ENCODE measurements at places on chromosomes 13 and 19.

DNA sequence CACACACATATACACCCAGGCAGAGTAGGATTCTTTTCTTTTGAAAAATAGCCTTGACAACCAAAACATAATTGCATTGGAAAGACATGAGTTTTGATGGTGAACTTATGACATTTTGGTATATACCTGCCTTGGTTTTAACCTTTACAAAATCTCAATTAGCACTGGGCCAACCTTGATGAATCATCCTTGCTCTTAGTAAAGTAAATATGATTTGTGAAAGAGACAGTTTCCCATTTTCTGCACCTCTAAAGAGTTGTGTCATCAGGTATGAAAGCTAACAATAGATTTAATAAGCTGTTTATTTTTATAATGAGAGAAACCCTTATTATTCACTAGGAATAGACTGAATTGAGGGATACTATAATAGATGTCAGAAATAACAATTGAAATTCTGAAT, 15.7 kb upstream of the ENOX1 start:
- no peak for DNase-seq

DNA sequence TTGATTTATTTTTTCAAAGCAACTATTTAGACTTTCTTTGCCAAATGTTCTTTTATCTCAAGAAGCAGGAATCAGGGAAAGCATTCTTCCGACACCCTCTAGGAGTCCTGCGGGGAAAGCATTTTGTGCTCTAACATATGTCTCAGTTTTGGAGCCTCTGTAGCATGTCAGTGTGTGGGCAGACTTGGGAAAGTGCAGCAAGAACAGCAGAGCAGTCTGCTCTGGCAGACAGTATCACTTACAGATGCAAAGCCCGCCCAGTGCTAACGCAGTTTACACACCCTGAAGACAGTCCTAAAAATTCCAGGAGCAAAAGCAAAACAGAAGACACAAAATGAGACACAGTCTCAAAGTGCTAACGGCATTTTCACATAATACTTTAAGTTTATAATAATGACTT, 393.5 kb downstream of the KLF12 start:
- no peak for DNase-seq

DNA sequence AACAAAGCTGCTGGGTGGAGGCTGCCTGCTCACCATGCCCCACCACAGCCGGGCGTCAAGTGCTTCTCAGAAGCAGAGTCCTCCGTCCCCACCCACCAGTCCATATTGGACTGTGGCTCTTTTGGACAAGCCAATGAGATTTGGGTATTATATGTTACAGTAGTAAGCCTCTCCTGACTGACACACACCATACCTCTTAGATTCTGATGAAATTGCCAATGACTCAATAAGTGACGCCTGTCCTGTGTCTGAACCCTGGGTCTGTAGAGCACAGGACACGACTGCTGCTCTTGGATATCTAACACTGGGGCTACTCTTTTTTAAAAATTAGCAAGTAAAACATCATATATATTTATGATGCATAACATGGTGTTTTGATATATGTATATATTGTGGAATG, 44.8 kb upstream of the UBAC2 start:
- no peak for DNase-seq

GRCh38 chr19:38812841-38813320, at the start of gene LGALS4:
TSS of gene LGALS4 (minus strand) at chr19:38812945. CDS start at chr19:38812886, 59 bp downstream.
- no peak for DNase-seq

- DNase-seq = no peak
Observed at GRCh38 chr13:33119856-33120543, 103.8 kb downstream of the KL start.

GRCh38 chr19:41219924-41220567, 1.0 kb downstream of the AXL start:
- DNase-seq = no peak

DNA sequence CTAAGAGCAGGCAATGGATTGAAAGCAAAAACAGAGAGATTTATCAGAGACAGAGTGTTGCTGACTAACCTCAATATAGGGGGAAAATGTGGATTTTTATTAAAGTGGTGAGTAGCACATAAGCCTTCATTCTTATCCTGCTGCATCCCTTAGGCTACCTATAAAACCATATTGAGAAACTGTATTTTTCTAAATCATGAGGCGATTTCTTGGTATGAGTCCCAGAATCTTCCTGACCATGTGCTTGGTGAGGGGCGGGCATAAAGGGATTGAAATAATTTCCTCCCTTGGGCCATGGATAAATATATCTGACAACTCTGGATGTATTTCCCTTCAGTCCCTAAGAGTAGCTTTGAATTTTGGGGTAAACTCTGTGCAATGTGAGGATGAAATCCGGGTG, 72.8 kb downstream of the EFNB2 start:
- no peak for DNase-seq

GRCh38 chr19:20367811-20368294, 197.7 kb downstream of the ZNF737 start:
- no peak for DNase-seq

DNA sequence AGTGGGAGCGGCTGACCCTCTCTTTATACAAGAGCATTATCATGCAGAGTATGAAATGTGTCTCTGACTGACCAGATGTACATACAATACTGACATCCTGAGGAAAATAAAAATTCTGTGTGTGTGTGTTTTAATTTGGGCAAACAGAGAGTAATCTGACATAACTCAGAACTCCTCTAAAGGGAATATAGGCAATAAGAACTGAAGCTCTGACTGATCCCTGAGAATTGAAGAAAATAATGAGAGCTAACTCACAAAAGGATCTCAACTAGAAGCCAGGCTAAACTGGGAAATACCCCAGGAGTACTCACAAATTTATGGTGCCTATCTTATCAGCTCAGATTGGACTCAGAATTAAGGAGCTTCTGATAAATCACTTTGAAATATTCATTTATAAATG, 539.9 kb downstream of the OLFM4 start:
- no peak for DNase-seq

DNA sequence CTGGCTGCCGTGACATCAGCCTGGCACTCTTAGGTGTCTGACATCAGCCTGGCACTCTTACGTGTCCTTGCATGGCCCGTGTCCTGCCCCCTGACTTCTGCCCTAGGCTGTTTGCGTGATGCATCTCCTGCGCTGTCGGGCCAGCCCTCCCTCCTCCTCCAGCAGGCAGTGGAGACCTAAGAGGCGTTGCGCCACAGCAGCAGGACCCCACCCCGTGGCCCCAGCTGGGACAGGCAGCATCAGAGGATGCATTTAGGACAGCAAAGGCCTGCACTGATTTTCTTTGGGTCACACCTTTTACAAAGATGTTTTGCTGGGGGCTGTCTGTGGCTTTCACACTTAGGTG, 65.3 kb downstream of the GPR12 start:
- no peak for DNase-seq

DNA sequence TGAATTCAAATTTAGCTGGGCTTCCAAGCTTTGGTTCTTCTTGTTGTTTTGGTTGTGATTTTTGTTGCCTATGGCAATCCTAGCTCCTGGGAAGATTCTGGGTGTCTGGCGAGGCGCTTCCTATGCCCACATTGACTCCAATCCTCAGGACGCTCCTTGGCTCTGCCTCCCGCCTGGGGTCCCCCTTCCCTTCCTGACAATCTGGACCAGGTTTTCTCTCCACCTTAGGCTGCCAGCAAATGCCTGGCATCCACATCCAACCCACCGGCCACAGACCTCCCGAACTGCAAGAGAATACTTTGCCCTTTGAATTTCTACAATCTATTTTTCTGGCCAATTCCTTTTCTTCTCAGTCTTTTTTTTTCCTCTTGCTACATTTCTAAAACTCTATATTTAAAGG, 186.9 kb upstream of the UBL3 start:
- no peak for DNase-seq

DNA sequence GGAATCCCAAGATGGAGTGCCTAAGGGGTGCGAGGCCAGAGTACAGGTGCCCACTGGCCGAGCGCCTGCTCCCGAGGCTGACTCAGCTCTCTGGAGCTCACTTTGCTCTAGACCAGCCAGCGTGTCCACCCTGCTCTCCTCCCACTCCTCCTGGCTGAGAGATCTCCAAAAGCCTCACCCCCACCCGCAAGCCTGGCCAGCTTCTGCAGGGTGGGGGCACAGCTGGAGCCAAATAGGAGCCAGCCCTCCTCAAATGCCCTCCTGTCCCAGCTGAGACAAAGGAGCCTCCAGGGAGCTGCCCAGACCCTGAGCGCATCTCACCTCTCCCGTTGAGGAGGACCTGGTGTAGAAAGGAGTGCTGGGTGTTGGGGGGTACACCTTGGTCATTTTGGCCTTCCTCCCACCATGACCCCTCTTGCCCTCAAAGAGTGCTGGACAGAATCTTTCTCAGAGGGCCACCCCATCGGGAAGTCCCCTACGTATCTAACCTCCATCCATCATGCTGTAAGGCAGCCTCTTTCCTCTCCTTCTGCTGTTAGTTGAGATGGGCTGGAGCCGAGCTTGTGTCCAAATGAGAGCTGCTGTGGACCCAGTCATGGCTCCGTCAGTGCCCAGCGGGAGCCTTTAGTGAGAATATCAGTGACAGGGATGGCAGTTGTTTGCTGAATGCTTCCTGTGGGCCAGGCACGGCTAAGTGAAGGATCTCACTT, 123.9 kb upstream of the VSTM2B start:
- no peak for DNase-seq

GRCh38 chr13:109152941-109153340, 523.5 kb downstream of the MYO16 start:
- DNase-seq = no peak

DNA sequence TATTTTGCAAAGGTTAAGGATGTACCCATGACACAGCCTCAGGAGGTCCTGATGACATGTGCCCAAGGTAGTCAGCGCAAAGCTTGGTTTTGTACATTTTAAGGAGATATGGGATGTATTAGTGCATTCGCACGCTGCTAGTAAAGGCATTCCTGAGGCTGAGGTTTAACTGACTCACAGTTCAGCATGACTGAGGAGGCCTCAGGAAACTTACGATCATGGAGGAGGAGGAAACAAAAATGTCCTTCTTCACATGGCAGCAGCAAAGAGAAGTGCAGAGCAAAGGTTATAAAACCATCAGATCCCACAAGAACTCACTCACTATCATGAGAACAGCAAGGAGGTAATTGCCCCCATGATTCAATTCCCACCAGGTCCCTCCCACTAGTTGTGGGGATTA, 1017.4 kb downstream of the EFNB2 start:
- DNase-seq = no peak

- no peak for DNase-seq
Observed at GRCh38 chr13:110308656-110309359, 1.7 kb downstream of the COL4A2 start.

- no peak for DNase-seq
Observed at GRCh38 chr13:89869312-89869711, 1478.2 kb upstream of the MIR17HG start.

- no peak for DNase-seq
Observed at GRCh38 chr19:1061987-1062386, 5.0 kb upstream of the ARHGAP45 start.

DNA sequence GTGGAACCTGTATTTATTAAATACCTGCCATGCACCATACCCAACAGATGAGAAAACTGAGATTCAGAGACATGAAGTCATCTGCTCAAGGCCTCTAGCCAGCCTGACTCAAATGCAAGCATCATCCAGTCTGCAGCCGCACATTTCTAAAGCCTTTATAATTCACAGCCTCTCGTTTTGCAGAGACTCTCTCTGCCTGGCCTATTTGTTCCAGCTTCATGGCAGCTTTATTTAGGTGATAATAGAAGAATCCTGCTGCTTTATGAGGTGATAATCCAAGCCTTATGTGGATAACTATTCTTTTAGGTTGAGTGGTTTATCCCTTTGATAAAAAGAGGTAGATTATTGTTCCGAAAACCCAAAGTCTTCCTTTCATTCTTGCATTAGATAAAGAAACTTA, 58.4 kb downstream of the OXGR1 start:
- no peak for DNase-seq

GRCh38 chr19:4594201-4594600, 34.7 kb upstream of the SEMA6B start:
- DNase-seq = no peak

- no peak for DNase-seq
Observed at GRCh38 chr19:1911995-1912394, 6.8 kb downstream of the ADAT3 start.

- DNase-seq = no peak
Observed at GRCh38 chr19:2051773-2052704, 995 bp upstream of the MKNK2 start.

DNA sequence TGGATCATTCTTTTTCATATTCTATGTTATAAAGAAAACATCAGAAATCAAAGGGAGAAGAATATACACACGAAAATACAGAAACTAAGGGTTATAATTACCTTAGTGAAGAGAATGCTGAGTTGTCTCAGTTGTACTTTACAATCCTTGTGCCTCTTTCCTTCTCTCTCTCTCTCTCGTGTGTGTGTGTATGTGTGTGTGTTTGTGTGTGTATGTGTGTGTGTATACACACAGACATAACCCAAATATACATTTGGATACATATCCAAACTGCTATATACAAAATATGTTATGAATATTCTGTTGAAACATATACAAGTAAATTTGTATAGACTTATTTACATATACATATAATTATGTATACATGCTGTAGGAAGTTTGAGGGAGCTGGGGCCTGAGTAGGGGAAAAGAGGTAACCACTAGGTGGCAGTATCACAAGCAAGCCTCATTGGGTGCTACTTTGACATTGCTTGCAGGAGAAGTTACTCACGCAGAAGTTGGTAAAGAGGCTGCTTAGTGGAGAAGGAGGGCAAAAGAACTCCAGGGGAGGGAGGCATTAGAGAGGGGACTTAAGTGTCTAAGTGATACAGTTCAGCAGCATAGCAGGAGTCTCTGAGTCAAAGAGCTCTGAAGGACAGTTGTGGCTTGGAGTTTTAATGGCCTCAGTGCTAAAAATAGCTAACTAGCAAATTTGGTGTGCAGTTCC, 465.1 kb upstream of the PCDH20 start:
- no peak for DNase-seq

All from stimulated activated CD4-positive, alpha-beta T cell treated with anti-CD3 and anti-CD28 coated beads, Interleukin-12 subunit alpha, Interleukin-12 subunit beta, amount 100 ng/mL, for 4 hours (primary cell).